ENCODE measurements at places on chromosomes 6 and 20.

GRCh38 chr6:64520050-64520449, 884.4 kb downstream of the PHF3 start:
- DNase-seq: peak; percentile 94

- DNase-seq: no peak
Observed at GRCh38 chr6:167453082-167453446, 128.2 kb downstream of the TTLL2 start.

GRCh38 chr6:106527117-106527516, 102.2 kb downstream of the RTN4IP1 start:
- no peak for DNase-seq

GRCh38 chr6:17971128-17972073, 16.0 kb downstream of the KIF13A start:
- DNase-seq: peak; percentile 88

DNA sequence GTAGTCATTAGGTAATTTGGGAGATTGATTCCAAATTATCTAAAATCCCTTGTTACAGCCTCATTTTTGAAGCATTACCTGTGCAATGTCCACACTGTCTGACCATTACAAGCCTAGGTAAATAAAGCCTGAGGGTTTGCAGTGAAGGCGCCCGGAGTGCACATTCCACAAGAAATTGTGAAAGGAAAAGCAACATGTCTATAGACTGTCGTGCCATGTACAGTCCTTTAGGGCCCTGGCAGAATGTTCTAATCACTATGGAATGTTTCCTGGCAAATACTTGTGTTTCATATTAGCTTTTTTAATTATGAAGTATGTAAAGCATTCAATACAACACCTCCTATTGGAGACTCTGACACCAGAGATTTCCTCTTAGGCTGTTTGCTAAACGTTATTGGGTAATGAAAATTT, 28.9 kb downstream of the PREP start:
- peak; percentile 87 for DNase-seq
